ENCODE measurements at places on chromosomes 5 and 9.

GRCh38 chr5:132704875-132705274 lies 31.1 kb downstream of the IL4 start:
- DNase-seq = no peak

GRCh38 chr9:134938346-134939079 lies 20.8 kb upstream of the FCN1 start:
- DNase-seq = no peak

GRCh38 chr9:97723819-97724218 lies 26.7 kb upstream of the XPA start:
- no peak for DNase-seq

DNA sequence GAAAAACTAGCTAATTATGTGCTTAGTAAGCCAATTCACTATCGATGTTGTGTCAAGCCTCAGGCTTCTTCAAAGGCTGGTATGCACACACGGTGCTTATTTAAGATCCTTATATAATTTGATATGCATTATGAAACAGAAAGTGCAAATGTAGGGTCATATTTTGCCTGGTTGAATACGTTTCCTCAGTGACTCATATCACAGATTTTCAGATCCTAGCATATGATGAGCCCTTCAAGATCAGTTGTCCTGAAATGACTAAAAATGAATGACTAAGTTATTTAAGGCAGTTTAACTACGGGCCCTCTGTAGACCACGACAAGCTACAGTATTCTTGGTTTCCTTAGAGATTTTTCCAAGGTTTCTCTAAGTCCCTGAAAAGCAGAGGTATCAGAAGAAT lies 778.3 kb downstream of the PRELID2 start:
- DNase-seq = no peak

GRCh38 chr9:137715321-137715720 lies 96.5 kb downstream of the EHMT1 start:
- DNase-seq = no peak

DNA sequence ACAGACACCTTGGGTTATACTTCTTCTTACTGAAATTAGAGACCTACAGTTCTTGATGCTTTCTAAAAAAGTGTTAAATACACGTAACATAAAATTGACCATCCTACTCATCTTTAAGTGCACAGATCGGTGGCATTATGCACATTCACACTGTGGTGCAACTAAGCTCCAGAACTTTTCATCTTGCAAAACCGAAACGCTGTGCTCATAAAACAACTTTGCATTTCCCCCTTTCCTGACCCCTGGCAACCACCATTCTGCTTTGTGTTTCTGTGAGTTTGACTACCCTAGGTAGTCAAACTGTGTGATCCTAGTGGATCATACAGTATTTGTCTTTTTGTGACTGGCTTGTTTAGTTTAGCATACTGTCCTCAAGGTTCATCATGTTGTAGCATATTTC lies 3.9 kb downstream of the MVB12B start:
- no peak for DNase-seq

DNA sequence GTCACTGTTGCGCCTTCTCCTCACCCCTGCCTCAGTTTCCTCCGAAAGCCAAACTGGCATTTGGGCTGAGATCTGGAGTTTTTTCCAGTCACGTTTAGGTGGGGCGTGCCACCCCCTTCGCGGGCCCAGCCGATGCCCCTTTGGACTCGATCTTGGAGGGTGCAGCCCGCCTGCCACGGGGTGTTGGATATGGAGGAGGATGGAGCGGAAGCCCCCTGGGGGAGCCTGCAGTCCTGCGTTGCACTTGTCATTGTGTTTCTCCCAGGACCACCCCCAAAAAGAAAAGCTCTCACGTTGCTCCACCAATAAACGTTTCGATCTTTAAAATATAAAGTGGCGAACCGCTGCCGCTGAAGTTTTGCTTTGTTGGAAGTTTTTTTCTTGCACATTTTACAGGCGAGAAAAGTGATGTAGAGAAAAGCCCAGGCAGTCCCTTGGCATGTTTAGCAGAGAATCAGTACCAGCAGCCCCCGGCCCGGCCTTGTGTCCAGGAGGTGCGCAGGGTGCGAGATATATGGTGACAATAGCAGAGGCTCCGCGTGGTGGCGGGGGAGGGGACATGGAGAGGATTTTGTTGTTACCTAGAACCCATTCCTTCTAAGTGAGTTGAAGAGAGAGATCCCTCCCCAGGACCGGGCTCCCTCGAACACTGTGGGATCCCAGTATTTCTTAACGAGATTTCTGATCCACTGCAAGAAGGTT lies 681 bp downstream of the F2R start:
- DNase-seq = no peak

DNA sequence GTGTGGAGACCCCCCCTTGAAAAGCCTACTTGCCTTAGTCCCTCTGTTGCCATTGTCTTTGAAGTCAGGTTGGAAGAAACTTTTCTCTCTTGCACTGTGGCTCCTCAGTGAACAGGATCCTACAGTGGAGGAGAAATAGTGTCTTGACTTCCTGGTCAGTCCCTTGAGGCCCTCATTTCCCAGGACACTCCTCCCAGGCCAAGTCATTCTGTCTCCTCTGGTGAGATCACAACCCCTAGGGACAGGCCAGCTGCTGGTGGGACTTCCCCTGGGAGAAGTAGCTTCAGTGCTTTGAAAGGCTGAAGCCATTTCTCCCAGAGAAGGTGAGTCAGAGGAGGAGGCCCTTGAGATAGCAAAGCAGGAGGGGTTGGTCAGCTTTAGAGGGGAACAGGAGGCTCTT lies 10.1 kb upstream of the GRIA1 start:
- DNase-seq = no peak

- no peak for DNase-seq
Observed at GRCh38 chr9:135530146-135530545, 8.9 kb downstream of the LCN1 start.

DNA sequence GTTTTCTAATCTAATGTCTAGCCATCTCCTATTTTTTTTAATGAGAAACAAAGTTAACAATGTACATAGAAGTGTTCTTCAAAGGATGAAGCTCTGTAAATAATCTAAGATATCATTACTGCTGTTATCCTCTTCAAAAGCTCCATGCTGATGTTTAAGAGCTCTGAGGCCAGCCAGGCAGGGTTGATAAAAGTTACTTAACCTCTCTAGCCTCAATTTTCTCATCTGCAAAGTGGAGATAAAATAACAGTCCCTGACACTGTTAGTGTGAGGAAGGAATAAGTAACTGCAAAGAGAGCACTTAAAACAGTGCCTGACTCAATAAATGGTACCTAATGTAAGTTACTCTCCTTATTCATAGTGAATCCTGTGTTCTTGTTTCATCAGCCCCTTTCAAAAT lies 60.1 kb downstream of the LHFPL2 start:
- DNase-seq = no peak

DNA sequence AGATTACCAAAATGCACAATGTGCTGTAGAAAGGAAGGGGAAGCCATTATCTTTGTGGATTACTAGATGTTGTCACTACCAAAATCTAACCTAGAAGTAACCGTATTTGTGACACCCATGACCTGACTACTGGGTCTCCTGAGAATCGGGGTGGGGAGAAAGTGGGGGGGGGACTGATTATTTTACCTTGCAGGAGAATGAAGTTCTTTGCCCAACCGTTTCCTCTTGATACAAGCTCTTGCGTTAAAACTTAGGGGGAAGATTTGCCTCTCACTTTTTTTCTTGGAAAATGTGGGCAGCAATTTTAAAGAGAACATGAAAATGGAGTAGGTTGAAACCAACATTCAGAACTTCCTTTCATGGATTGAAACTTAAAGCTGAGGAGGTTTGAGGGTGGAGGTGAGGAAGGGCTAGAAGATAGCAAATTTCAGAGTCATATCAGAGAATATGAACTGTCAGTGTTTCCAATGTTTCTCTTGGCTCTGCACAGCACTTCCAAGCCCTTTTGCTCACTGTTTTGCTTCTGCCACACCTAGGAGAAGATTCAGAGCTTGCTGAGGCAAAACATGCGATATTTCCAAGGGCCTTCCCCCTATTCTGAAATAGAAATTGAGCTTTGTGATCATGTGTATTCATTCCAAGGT lies 280.8 kb downstream of the AOPEP start:
- DNase-seq = no peak

- DNase-seq = no peak
Observed at GRCh38 chr9:96721303-96721702, 56.6 kb downstream of the ZNF510 start.

GRCh38 chr9:114779352-114779845 lies 26.4 kb downstream of the TNFSF15 start:
- DNase-seq = no peak

GRCh38 chr9:31236344-31236743 lies 1148.1 kb upstream of the ACO1 start:
- DNase-seq = no peak

DNA sequence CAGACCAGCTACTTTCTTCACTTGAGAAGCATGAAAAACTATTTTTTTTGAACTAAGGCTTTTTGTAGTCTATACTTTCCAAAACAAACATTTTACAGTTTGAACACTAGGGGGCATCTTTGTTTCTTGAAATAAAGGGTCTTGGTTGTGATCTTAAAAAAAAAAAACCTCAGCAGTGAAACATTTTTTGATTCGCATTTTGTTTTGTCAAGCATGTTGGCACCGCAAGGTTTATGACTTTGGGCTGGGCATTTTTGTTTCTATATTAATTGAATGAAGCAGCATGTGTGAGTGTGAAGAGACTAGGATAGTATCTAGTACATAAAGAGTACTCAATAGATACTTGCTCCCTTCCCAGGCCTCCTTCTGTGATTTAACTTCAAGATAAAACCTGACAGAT lies 31.6 kb upstream of the ACOT12 start:
- no peak for DNase-seq

- DNase-seq = no peak
Observed at GRCh38 chr5:136910625-136911024, 545.3 kb upstream of the TRPC7 start.

DNA sequence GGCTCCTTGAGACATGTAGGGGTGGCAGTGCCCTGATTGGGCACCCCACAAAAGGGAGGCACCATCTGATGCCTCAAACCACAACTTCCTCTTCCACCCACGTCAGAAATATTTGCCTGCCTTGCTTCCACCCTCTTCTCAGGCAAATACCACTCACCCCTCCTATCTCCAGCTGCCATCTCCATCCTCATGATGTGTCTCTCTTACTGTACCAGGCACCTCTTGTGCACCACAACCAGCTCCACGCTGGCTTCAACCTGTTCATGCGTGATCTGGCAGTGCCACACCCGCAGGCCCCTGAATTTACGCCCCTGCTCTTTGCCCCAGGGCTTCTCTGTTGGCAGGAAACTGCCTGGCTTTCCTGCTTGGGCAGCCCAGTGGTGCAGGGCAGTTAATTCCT lies 87.8 kb upstream of the HSPA9 start:
- DNase-seq = no peak

DNA sequence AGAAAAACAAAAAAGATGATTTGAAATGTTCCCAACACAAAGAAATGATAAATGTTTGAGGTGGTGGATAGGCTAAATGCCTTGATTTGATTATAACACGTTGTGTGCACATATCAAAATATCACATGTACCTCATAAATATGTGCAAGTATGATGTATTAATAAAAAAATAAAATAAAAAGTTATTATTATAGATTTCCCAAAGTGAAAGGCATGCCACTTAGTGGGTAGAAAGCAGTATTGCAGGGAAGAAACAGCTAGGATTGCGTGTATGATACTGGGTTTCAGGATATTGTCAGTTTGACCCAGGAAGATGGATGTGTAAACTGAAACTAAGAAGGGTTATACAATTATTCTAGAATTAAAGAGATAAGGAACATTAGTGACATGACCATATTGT lies 3.6 kb upstream of the TMEM38B start:
- no peak for DNase-seq

DNA sequence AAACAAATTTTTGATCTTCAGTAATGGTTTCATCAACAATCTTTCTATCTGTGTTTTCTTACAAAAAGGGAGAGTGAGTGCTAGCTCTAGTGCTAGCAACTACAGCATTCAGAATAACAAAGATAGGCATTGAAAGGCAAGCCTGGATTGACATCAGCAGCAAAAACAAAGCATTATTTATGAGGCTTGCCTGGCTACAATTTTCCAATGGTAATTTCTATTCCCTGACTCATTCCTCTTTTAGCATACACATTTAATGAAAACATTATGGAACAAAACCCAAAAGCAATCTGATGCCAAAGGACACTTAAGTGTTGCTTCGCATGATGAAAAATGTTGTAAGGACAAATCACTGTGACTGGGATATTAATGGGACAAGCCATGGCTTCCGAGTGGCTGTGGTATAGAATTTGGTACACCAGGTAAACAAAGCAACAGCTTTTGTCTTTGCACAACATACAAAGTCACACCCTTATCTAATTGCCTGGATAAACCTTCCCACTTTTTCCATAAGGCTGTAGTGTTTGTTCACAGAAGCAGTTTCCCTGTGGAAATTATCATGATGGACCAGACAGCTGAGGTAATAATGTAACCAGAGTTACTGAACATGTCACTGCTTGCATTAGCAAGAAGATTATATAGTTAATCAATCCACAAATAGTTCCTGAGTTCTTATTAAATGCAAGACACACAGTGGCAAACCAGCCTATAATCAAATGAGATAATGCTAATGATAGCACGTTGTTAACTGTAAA lies 179.8 kb upstream of the EDIL3 start:
- no peak for DNase-seq

GRCh38 chr9:111161015-111161415 lies 122.7 kb upstream of the LPAR1 start:
- DNase-seq = no peak

DNA sequence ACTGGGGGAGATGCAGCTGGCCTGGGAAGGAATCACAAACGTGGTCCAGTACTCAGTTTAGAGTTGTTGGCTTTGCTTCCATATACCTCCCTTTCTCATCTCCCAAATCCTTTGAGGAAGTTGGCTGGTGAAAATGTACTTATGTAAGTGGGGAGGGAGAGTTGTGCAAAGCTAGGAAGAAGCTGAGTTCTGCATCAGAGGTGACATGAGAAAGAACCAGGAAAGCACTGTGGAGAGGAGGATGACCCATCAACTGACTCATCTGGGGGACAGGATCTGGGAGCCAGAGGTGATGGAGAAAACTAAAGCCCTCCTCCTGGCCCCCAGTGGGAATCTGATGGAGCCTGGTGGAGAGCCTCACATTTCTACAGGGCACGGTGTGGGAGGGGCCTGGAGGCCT lies 16.2 kb downstream of the KCNMB1 start:
- DNase-seq = no peak

DNA sequence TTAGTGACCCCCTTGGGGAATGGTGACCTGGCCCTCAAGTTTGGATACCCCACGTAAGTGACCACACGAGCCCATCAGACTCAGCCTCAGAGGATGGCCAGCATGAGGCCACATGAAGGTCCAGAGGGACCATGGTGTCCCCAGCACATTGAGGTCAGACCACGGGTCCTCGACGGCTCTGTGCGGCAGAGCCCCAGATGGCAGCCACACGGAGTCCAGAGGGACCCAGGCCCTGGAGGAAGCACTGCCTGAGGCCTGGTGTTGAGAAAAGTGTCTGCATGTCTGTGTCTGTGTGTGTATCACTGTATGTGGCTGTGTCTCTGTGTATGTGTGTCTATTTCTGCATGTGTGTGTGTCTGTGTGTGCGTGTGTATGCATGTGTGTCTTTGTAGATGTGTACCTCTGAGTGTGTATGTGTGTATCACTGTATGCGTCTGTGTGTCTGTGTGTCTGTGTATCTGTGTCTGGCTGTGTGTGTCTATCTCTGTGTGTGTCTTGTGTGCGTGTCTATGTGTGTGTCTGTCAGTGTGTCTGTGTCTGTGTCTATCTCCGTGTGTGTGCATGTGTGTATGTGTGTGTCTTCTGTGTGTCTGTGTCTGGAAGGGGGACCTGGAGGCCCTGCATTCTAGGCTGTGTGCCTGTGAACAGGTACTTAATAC lies 992 bp downstream of the LCNL1 start:
- DNase-seq = no peak

GRCh38 chr5:67678594-67678993 lies 482.0 kb upstream of the CD180 start:
- DNase-seq = no peak

GRCh38 chr5:38273626-38274025 lies 15.3 kb downstream of the EGFLAM start:
- DNase-seq = no peak
